ENCODE measurements at places on chromosomes 7 and 10.
A peak's percentile ranks its signal among the peaks of the same experiment; 100 is the strongest.

GRCh38 chr7:9083837-9084236 lies 650.4 kb downstream of the NXPH1 start:
- no peak for DNase-seq

DNA sequence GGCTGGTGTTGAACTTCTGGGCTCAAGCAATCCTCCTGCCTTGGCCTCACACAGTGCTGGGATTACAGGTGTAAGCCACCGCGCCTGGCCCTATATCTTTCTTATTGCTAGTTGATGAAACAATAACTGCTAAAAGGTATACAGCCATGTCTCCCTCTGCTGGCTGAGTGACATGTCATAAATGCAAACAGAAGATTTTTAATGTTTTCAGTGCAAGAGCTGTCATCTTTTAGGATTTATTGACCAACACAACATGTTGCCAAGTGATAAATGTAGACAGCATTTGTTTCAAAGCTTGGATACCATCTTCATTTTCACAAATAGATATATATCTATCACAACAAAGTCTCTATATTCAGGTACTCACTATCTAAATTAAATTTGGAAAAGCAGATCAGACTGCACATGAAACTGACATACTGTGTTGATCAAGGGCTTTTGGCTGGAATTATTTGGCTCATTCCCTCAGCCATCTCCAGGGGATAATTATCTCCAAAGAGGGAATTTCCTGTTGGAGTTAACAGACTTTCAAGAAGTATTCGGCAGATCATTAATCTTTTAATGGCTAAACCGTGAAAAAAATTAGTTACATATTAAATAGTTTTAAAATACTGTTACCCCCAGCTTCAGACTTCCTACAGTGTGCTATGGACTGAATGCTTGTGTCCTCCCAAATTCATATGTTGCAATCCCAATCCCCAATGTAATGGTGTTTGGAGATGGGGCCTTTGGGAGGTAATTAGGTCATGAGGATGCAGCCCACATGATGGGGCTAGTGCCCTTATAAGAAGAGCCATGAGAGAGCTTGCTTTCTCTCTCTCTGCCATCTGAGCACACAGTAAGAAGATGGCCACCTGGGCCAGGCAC lies 41.3 kb upstream of the SRPK2 start:
- no peak for DNase-seq

GRCh38 chr10:75399461-75400162 lies 2.0 kb downstream of the ZNF503 start:
- DNase-seq: peak; percentile 41

- no peak for DNase-seq
Observed at GRCh38 chr10:91672021-91672608, 39.2 kb upstream of the PPP1R3C start.

GRCh38 chr7:69833964-69834363 lies 235.7 kb downstream of the AUTS2 start:
- no peak for DNase-seq

GRCh38 chr10:4429571-4429970 lies 396.4 kb upstream of the AKR1E2 start:
- no peak for DNase-seq

DNA sequence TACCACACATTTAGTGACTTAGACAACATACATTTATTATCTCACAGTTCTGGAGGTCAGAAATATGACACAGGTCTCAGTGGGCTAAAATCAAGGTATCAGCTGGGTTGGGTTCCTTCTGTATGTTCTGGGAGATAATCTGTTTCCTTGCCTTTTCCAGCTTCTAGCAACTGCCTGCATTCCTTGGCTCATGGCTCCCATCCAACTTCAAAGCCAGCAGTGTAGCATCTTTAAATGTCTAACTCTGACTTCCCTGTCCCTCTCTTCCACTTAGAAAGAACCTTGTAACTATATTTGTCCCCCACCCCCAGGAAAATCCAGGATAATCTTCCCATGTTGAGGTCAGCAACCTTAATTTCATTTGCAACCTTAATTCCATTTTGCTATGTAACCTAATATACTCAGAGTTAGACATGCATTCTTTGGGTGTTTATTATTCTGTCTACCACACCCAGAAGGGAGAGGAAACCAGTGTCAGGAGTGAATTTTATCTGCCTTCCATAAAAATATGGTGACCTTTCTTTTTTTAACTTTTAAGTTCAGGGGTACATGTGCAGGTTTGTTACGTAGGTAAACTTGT lies 57.3 kb upstream of the SMIM30 start:
- no peak for DNase-seq

GRCh38 chr7:48515171-48515570 lies 343.9 kb downstream of the ABCA13 start:
- no peak for DNase-seq

DNA sequence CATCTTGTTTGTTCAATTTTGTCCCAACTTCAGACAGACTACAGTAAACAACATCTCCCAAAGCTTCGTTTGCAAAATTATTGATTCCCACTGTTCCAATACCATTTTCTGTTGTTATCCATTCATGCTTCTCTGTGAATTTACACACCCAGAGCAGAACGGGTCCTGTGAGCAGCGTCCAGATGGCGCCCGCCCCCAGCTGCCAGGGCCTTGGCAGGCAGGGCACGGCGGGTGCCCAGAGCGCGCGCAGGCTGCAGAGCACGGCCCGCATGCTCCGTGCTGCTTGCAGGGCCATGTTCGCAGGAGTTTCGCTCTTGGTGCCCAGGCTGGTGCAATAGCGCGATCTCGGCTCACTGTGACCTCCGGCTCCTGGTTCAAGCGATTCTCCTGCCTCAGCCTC lies 32.5 kb upstream of the SEPTIN7 start:
- DNase-seq: no peak

- DNase-seq: no peak
Observed at GRCh38 chr7:78057571-78057970, 259.0 kb downstream of the PHTF2 start.

- no peak for DNase-seq
Observed at GRCh38 chr7:149423449-149424110, 37.3 kb downstream of the ZNF777 start.

- DNase-seq: no peak
Observed at GRCh38 chr7:150447966-150448788, 2.3 kb upstream of the GIMAP8 start.

DNA sequence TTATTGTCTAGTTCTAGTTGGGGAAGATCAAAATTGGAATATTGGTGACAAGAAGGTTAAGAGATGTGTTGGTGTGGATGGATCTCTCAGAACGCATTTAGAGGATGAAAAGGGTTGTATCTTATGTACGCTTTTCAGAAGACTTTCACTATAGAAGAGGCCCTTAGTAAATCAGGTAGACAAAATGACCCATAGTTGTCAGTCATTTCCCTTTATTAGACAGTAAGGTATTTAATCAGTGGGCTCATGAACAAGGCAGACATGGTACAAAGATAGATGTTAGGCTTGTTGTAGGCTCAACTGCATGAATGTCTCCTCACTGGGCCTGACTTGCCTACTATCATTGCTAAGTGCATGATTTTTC lies 359.2 kb downstream of the PHF14 start:
- DNase-seq: no peak

- DNase-seq: peak; percentile 15
Observed at GRCh38 chr10:30151581-30152389, 92.4 kb upstream of the JCAD start.

DNA sequence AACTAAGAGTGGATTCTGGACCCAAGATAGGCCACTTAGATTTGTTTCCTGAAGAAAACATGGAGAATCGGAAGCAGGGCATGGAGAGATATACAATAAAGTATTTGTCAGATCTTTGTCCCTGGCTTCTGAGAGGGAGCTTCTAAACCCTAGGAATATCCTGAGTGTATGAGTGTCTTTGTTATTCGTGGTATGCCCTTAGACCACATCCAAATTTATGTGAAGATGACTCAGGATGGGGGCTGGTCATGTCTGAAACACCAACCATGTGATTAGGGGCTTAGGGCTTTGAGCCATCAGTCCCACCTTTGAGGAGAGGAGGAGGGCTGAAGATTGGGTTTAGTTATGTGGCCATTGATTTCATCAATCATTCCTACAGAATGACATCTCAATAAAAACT lies 69.7 kb upstream of the PLPP4 start:
- DNase-seq: no peak

GRCh38 chr7:138459413-138460175 lies 465 bp upstream of the TRIM24 start:
- DNase-seq: peak; percentile 94

DNA sequence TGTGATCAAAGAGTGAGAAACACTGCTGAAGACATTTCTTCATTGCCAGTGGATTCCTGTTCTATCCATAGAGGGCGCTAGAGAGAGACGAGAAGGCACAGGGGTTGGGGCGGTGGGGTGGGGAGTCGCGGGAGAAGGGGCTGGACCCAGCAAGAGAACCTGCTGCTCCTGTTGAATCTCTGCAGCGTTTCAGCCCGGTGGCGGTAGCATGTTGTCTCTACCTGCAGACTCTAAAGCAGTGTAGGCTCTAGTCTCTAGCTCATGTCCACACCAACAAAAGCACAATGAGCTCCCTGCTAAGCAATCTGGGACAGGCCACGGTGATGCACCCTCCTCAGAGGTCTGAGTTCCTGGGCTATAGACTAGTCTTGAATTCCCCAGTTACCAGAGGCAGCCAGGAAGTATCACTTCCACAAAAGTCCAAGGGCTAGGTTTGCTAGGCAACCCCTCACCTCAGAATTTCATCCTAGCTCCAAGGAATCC lies 167.7 kb downstream of the DGKB start:
- no peak for DNase-seq

- no peak for DNase-seq
Observed at GRCh38 chr10:34475274-34475646, 339.8 kb downstream of the PARD3 start.

DNA sequence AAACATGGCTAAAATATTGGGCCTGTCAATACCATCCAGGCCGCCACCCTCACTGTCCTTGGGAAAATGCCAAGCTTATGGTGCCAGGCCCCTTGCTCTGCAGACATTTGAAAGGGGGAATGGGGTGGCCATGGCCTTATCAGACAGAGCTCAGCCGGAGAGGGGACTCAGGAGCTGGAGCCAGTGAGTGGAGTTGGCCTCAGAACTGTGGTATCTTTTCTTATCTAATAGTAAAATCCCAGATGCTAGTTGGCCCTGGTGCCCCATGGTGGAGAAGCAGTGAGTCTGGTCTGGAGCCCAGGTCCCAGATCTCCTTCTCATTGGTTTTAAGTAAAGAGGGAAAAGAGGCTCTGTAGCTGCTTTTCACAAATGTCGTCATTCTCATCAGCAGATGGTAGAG lies 49.6 kb upstream of the SORCS3 start:
- DNase-seq: no peak

DNA sequence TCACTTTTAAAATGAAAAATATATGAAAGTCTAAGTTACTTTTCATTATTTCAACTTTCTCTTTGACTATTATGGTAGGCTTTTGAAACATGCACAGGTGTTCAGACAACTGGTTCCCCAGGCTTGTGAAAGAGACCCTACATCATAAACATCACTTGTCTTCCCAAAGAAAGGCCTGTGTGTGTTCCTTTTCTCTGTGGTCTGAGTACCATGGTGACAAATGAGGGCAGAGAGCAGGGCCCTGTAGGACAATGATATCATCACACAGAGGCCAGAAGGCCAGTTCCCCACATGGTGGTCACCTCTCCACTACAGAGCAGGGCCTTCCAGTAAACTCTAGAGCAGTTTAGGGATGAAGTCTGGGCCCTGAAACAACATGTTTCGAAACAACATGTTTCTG lies 288.8 kb downstream of the USP6NL start:
- DNase-seq: no peak

- DNase-seq: no peak
Observed at GRCh38 chr7:64874562-64875250, 28.4 kb upstream of the ZNF273 start.

- DNase-seq: no peak
Observed at GRCh38 chr10:110360857-110361474, 56.2 kb upstream of the SMNDC1 start.

DNA sequence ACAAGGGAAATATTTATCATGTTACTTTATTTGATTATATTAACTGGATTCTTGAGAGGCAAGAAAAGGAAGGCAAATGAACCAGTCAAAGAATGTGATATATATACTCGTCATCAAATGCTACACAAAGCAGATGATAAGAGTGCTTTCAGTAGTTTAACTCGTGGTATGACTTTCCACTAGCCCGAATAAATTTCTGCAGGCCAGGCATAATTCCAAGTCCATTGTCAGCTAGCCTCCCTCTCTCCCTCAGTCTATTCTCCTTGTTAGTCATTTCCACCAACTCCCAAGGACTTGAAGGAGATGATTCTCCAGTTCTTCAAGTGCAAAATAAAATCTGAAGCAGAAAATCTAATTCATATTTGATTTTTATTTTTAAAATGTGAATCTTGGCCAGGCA lies 190.5 kb downstream of the GLI3 start:
- no peak for DNase-seq

- DNase-seq: no peak
Observed at GRCh38 chr7:5697754-5698424, 83.6 kb downstream of the RNF216 start.

DNA sequence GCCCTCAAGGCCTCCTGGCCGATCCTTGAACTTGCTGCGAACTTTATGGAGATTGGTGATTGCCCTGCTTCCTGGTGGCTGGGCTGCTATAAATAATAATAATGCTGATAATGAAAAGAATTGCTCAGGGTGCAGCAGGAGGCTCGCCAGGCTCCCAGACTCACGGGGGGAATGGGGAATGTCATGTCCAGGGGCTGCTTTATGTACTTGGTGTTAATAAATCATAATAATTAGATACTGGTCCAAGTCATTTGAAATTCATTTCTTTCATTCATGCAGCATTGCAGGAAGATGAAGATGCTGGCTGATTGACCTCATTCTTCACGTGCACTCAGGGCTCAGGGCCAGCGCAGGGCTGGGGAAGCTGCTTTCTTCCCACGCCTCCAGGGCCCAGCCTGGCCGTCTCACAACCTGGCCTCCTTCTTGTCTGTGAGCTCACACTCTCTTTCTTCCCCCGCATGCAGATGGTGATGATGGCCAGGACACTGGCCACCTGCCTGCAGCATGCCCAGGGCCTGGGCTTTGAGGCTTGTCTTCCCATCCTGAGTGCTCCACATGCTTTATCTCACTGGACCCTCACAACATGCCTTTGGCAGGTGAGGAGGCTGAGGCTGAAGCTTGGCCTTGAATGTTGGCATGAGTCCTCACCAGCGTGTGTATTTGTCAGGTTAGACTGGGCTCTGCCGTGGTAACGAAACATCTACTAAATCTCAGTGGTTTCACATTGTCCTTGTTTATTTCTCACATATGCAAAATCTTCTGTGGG lies 138.4 kb upstream of the TNS3 start:
- no peak for DNase-seq

DNA sequence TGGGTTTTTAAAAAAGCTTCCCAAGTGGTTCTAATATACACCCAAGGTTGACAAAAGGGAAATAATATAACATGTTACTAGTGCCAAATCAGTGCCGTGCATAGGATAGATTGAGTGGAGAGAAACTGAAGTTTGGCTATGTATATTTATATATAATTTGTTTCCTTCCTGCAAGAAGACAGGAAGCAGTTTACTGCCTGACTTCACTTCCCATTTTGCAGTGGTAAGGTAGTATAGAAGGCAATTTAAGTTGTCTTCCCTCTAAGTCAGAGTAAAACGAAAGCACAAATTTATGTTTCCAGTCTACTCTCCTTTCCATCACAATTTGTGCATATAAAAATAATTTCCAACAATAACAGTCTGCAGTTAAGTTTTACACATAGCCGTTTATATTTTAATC lies 3.4 kb upstream of the HYCC1 start:
- no peak for DNase-seq
